Stimulated activated CD8-positive, alpha-beta memory T cell treated with anti-CD3 and anti-CD28 coated beads, Interleukin-4, amount 100 ng/mL, for 1 hour (primary cell): ENCODE measurements at places on chromosomes 16 and 17.

DNA sequence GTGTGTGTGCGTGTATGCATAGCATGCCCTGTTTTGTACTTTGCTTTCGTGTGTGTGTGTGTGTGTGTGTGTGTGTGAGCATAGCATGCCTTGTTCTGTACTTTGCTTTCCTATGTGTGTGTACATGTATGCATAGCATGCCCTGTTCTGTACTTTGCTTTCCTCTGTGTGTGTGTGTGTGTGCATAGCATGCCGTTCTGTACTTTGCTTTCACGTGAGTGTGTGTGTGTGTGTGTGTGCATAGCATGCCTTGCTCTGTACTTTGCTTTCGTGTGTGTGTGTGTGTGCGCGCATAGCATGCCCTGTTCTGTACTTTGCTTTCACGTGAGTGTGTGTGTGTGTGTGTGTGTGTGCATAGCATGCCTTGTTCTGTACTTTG, 27.4 kb downstream of the DRC3 start:
- no peak for DNase-seq

- DNase-seq = no peak
These were observed 662.5 kb upstream of the SALL1 start for GRCh38 chr16:51813609-51814008.

- no peak for DNase-seq
These were observed at the start of gene TMIGD1 for GRCh38 chr17:30333503-30334360. Gene TMIGD1, minus strand, starts transcription at chr17:30334057. Its CDS starts 1,924 bp downstream, at chr17:30332133.

GRCh38 chr17:17170346-17170985, 35.7 kb downstream of the PLD6 start:
- DNase-seq = no peak

DNA sequence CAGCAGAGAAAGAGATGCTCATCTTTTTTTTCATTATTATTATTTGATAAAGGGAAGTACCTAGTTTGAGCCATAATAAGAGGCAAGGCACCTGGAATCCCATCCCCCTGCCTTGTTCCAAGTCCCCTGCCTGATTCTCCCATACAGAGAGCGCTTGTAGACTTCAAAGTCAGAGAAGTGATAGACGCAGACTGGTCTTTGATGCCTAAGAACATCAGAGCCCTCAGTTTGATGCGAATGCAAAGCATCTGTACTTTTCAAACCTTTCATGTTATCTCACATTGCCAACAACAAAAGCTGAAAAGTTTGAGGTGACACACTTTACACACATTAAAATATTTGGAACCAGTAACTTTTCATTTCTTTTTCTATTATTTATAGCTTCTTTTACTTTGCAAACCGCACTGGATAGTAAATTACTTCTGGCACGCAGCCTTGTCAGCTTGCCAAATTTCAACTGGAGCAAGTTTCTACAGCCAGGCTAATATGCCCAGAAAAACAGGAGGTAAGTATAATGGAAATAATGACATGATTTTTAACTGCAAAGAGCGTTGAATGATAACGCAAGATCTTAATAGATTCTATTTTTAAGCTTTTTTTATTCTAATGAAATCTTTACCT, 5.9 kb upstream of the UTP6 start:
- DNase-seq = no peak

DNA sequence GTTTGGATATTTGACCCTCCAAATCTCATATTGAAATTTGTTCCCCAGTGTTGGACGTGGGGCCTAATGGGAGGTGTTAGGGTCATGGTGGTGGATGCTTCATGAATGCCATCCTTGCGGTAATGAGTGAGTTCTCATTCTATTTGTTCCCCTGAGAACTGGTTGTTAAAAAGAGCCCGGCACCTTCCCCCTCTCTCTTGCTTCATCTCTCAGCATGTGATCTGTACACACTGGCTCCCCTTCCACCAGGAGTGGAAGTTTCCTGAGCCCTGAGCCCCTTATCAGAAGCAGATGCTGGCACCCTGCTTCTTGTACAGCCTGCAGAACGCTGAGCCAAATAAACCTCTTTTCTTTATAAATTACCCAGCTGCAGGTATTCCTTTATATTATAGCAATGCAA, 25.6 kb downstream of the PIK3R6 start:
- DNase-seq = no peak

GRCh38 chr16:794853-795466, 5.6 kb downstream of the GNG13 start:
- no peak for DNase-seq

DNA sequence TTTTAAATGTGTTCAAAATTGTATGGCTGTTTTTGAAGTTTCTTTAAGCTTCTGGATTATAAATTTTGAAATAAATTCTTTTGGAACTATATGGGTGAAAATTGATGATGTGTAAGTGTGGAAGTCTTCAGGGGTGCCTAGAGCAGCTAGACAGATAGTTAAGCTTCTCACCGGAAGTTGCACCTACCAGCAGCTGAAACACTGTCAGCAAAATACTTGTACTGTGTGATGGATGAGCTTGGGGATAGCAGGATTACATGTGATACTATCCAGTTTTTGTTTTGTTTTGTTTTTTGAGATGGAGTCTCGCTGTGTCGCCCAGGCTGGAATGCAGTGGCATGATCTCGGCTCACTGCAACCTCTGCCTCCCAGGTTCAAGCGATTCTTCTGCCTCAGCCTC, 19.7 kb downstream of the RBL2 start:
- no peak for DNase-seq

DNA sequence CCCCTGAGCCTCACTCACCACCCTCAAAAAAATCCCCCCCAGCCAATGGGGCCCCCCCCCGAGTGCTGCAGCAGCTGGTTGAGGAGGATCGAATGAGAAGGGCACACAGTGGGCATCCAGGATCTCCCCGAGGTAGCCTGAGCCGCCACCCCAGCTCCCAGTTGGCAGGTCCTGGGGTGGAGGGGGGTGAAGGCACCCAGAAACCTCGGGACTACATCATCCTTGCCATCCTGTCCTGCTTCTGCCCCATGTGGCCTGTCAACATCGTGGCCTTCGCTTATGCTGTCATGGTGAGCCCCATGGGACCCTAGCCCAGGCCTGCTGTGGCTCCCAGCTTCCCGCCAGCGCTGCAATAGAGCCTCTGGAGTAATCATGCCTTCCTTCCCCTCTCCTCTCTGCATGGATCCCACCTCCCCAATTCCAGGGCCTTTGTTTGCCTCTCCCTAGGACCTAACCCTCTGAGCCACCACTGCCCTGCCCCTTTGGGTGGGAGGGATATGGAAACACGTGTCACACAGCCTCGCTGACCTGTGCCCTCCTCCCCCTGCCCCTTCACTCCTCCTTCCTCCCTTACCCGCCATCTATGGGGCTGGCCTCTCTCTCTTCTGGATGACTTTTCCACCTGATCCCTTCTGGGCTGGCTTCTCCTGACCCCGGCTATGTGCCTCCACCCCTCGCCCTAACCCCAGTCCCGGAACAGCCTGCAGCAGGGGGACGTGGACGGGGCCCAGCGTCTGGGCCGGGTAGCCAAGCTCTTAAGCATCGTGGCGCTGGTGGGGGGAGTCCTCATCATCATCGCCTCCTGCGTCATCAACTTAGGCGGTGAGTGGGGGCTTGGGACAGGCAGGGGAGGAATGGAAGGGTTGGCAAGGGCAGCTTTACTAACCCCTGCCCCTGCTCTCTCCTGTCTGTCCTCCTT, 1.9 kb downstream of the PRRT2 start:
- DNase-seq = no peak

DNA sequence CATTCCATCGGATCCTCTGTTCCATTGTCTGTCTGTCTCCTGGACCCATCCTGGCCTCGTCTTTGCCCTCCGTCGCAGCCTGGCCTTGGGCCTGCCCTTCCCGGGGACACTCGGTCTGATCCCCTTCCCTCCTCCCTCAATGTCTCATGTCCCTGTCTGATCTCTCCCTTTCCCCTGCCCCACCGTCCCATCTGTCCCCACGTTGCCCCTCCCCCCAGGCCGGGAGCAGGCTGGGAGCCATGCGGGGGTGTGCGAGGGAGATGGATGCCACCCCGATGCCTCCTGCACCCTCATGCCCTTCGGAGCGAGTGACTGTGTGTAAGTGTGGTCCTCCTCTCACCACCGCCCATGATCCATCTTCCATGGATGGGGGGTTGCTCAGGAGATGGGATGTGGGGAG, 5.3 kb upstream of the ATP2A1 start:
- DNase-seq = no peak

DNA sequence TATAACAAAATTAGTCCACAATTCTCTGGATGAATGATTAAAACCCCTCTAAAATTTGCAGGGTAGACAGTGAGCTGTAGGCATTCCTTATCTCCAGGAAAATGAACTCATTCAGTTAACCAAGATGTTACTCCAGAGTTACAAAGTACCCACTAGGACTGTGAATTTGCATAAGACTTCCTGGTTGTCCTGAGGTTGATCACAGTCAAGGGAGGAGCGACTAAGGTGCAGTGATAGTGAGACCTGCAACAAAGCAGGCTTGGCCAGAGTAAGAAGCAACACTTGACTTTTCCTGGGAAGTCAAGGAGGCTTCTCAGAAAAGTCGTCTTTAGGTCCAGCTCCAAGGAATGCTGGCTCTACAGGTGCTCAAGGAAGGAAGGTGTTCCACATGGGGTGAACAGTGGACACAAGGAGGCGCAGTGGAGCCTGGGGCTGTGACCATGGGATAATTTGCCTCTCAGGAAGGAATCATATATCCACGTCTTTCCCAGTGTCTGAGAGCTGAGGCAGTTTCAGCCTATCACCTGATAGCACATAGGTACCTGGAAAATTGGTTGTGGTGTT, 821.1 kb upstream of the EEF2KMT start:
- DNase-seq = no peak

GRCh38 chr16:86076606-86077005, 177.6 kb downstream of the IRF8 start:
- DNase-seq = no peak

DNA sequence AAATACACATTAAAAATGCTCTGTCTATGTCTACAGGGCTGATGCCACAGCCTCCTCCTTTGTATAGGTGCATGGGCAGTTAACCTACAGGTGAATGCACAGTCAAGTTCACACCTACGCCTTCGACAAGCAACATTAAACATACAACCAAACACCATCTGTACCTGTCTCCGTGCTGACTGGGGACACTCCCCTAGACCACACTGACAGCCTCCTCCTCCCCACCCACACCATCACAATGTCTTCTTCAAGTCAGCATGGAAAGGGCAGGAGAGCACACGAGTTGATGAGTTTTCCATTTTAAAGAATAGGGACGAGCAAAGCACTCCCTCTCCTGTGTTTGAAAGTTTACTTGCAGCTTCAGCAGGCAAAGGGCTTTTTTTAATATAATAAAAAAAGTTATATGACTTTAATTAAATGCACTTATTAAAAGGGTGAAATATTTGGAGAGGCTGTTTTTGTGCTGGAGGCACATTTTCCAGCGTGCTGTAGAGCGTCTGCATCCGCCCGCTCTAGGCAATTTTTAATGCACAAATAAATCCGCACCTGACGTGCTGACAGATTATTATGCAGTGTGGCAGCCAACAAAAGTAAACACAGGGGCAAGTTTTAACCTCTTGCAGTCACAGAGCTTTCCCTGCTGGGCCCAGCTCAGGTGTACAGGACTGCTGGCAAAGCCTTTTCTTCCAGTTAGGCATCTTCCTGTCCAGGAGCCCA, 367.9 kb downstream of the SOX9 start:
- DNase-seq = no peak

GRCh38 chr16:29705030-29705429, 26.1 kb downstream of the QPRT start:
- DNase-seq = no peak

- no peak for DNase-seq
These were observed 36.0 kb upstream of the MED13 start for GRCh38 chr17:62101090-62101489.
